ENCODE measurements at places on chromosomes 16 and 17.

DNA sequence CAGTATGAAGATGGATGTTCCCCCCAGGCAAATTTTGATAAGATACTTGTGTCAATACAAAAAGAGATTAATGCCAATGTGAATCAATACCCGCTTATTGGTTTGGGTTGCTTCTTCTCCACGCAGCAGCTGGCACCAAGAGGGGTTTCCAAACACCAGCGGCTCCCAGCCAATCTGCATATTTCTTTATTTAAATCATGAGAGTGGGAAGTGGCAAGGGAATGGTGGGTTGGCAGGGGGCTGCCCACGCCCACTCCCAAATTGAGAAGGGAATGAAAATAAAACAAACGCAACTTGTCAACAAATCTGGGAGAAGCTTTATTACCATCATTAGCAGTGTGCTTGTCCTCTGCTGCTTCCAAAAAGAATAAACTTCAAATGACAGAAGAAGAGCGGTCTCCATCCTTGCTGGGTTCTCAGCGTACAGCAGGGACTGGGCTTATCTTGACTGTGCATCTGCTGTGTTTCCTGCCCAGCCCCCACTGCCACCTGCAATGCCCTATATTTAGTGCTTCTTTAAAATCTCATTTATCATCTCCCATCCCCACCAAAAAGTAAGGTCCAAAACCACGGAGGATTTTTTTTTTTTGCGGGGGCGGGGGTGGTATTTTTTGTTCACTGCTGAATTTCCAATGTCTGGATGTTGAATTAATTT lies 34.9 kb upstream of the C16orf78 start:
- DNase-seq: no peak

DNA sequence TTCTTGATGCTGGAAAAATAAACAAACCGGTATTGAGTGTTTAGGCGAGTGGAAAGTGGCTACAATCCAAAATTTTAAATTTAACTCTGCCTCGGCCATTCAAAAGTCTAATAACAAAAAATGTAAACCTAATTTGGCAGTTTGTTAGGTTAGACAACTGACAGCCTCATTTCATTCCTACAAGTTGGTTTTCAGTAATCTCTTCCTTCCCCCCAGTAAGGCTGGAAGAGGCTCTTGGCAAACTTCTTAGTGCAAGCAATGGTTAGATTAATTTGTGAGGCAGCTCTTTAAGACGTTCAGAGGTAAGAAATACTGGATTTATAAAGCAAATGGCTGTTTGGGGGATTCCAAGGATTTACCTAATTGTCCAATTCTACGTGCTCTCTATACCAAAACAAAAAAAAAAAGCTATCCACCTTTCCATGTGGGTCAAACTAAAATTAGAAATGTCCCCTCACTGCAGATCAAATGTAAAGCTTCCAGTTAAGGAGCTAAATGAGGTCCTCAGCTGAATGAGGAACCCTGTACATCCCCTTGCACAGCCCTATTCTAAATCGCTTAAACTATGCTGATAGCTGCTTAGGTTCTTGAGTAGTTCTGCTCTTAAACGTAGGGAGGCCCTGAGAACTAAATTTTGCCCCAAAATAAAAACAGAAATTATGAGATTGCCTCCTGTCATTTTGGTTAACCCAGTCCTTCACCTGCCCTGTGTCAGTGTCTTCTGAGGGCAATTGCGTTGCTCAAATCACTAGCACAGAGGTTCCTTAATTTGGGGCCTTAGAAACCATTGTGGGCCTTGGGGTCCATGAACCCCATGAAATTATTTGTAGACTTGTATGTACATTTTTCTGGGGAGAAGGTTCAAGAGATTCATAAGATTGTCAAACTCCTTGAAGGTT lies 2.9 kb downstream of the HEXIM1 start:
- peak; percentile 24 for DNase-seq

DNA sequence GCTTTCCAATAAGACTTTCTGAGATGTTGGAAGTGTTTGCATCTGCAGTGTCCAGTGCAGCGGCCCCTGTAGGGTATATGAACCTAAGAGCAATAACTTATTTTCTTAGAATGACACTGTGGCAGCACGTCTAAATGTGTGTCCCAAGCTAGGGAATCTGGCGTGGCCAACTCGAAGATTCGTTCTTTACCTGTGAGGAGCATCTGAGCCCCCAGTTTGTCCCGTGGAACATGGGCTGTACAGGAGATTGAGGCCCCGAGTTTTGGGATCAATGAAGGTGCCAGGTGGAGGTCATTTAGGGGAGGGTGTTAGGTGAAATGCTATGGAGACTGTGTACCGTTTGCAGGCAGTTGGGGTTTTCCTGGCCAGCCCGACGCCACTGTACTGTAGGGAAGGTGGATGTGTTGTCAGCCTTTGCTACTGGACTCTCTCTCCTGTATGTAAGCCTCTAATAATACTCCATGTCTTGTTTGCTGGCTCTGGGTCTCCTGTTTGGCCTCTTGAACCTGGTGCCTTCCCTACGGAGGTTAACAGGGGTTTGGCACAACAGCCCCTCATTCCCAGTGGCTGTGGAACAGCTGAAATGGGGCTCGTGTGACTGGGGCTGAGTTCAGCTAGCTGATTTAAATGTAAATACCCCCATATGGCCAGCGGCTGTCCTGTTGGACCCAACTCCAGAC lies 45.5 kb upstream of the SDK2 start:
- DNase-seq: no peak

GRCh38 chr16:178668-179015 lies 1.6 kb upstream of the HBQ1 start:
- no peak for DNase-seq

DNA sequence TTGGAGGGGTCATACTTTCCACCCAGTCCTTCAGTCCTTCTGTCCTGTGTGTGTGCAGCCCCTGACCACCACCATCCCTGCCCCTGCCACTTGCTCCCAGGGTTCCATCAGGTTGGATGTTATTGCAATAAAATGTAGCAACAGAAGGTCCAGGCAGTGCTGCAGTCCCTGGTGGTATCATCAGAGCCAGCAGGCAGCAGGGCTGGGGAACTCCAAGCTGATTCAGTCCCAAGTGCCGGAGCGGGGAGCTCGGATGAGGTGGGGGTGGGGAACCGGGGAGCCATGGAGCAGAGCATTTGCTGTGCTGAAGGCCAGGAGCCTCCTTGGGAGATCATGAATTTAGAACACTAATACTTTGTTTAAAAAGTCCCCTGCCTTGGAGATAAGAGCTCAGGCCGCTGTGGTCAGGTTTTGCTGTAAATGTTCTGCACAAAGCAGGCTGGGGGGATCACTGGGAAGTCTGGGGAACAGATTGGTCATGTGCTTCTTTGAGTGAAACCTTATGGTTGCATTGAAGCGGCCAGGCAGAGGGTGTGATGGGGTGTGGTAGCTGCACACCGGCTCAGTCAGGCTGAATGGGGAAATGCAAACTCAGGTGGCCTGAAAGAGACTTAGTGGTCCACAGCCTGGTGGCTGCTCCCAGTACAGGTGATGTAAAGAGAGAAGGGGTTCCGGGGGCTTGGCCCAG lies 225.9 kb downstream of the SEC14L1 start:
- no peak for DNase-seq

DNA sequence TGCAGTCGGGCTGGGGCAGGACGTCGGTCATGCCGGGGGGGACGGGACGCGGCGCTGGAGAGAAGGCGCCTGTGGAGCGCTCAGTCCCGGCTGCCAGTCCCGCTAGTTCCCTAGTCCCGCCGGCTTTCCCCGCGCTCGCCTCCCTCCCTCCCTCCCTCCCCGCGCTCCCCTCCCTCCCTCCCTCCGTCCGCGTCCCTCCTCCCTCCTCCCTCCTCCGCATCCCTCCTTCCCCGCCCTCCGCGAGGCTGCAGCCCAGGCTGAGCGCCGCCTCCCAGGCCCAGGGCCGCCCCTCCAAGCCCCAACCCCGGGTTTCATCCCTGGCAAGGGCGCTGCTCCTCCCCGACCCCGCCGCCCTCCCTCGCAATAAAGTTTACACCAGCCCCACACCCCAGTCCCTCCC lies 34.8 kb downstream of the TIMM22 start:
- no peak for DNase-seq

DNA sequence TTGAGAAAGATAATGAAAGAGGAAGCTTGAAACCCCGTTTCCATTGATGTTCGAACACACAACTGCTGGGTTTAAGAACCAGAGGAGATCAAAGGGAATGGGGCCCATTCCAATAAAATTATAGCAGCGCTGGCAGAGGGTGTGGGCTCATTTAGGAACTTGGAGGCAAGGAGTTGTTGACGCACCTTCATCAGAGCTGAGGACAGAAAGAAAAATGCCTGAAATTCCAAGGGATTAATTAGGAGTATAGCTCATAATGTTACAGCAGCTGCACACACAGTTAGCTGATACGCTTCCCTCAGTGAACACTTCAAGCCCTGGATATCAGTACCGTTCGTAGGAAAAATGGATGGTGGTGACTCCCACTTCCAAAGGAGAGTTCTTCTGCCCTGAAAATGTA lies 127.2 kb downstream of the AXIN2 start:
- no peak for DNase-seq

GRCh38 chr17:72122765-72123529 lies 2.1 kb downstream of the SOX9 start:
- DNase-seq: no peak

DNA sequence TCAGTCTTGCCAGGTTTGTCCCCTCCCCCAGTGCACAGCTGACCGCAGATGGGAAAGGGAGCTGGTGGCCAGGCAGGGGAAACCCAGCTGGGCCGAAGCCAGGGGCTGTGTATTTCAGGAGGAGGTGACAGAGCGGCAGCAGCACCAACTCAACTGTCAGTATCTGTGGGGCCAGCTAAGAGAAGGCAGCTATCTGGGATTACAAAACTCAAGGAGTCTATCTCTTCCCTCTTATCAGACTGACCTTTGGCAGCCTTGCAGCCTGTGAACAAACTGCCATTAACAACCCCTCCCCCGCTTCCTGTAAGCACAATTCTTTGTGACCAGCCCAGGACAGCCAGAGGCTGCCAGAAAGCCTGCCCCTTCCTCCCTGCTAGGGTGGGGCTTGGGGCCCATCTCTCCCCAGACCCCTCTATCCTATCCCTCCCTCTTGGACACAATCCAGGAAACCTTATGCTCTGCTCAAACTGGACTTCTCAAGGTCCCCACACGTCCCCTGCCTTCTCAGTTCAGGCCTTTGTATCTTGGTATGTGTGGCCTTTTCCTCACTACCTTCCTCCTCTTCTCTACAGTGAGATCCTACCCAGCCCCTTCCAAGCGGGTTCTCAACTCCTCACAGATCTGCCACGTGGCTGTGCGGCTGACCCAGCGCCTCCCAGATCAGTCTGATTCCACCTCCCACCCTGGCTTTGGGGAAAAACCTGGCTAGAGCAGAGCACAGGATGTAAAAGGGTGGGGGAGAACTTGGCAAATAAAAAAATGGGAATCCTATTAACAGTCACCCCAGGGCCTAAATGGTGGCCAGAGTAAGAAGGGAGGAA lies 10.5 kb downstream of the ST3GAL2 start:
- DNase-seq: no peak

DNA sequence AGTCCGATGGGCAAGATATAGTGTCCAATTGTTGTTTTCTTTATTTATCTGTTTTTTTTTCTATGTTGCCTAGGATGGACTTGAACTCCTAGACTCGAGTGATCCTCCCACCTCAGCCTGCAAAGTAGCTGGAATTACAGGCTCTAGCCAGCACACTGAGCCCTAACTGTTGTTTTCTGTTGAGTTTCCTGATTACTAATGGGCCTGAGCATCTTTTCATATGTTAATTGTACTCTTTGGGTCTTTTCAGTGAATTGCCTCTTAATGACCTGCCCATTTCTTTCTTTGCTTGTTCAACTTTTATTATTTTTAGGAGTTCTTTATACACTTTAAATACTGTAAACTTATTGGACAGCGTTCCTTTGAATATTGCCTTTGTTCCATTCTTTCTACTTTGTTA lies 213.0 kb downstream of the HS3ST3B1 start:
- DNase-seq: no peak

DNA sequence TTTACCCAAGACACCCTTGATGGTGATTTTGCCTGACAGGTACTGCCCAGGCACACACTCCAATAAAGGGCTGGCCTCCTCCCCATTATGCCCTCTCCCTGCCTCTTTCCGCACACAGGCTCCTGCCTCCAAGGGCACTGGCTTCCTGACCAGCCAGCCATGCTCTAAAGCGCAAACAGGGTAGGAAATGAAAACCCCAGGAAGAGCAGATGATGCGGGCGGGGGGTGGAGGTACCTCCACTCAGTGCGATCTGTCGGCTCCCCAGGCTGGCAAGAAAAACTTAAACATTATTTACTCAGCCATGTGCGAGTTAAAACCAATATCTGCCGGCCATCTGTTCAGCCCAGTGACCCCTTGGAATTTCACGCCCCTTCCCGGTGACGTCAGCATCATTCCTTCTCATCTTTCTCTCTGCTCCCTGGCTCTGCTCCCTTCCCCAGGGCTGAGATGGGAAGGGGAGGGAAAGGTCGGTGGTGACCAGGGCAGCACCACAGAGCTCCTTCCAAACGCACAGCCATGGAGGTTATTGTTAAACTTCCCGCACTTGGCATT lies 262.5 kb downstream of the CBLN1 start:
- no peak for DNase-seq

GRCh38 chr17:45131616-45132319 lies 547 bp downstream of the PLCD3 start:
- DNase-seq: peak; percentile 27

- DNase-seq: no peak
Measured at GRCh38 chr17:11638700-11639265, 40.5 kb downstream of the DNAH9 start.

GRCh38 chr17:27975146-27976011 lies 67.1 kb upstream of the NLK start:
- DNase-seq: no peak

GRCh38 chr17:81116704-81117103 lies 48.6 kb upstream of the PVALEF start:
- no peak for DNase-seq
